ENCODE measurements at places on chromosomes 5 and 9.

- no peak for DNase-seq
Observed at GRCh38 chr5:14443671-14444093, 137.9 kb upstream of the OTULINL start.

DNA sequence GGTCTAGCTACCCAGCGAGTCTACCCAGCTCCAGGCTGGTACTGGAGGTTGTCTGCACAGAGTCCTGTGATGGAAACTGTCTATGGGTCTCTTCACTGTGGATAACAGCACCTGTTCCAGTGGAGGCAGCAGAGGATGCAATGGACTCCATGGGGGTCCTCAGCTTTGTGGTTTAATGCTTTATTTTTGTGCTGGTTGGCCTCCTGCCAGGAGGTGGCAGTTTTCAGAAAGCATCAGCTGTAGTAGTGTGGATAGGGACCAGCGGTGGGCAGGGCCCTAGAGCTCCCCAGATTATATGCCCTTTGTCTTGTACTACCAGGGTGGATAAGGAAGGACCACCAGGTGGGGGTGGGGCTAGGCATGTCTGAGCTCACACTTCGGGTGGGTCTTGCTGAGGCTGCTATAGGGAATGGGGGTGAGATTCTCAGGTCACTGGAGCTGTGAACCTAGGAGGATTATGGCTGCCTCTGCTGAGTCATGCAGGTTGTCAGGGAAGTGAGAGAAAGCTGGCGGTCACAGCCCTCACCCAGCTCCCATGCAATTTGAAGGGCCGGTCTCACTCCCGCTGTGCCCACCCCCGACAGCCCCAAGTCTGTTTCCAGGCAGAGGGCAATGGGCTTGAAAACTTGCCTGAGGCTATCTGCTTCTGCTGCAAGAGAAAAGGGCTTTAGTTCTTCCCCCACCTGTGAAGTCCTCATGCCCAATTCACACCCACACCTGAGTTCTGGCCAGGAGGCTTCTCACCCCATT is 397.1 kb downstream of the TLE1 start:
- no peak for DNase-seq

GRCh38 chr5:44952376-44952775 is 143.6 kb downstream of the MRPS30 start:
- DNase-seq, result no peak

DNA sequence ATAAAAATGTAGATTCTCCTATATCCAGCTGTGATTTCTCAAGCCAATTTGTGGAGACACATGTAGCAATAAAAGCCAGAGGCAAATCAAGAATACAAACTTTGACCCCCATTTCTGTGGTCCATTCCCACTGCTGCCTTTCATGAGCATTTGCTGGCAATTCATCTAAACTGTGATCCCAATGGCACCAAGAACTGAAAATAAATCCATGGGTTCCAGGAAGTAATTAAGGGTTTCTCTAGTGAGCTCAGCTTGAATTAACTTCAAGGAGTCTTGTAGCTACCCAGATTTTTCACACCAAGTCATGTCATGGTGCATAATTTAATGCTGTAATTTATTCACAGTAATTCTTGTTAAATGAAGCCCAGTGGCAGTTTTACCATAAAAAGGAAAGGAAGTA is 145.0 kb upstream of the SMC2 start:
- DNase-seq, result no peak

DNA sequence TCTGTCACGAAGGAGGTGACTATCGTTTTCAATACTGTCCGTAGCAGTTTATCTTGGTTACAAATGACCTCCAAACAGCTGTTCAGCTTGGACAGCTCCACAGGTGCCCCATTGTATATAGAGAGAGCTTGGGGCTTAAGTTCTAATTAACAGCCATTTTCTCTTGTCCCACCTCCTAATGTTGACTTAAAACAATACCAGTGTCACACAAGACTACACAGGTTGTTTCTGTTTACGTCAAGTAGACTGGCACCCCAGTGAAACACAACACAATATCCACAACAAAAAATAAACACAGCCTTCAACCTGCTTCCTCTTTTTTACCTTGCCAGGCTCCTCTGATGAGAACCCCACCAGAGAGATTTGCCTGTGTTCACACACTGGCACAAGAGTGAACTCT is 39.8 kb upstream of the TLE1 start:
- DNase-seq, result no peak

- no peak for DNase-seq
Observed at GRCh38 chr5:150496534-150496933, 11.4 kb upstream of the NDST1 start.

- no peak for DNase-seq
Observed at GRCh38 chr5:21701317-21701716, 1151.8 kb downstream of the CDH12 start.

- no peak for DNase-seq
Observed at GRCh38 chr5:14373685-14374084, 207.9 kb upstream of the OTULINL start.

- no peak for DNase-seq
Observed at GRCh38 chr9:108760841-108761240, 94.9 kb downstream of the ACTL7B start.

Data from activated T-helper 1 cell treated with anti-CD3 and anti-CD28 coated beads, Interleukin-2, amount 50 U/mL, for 16 hours (primary cell).